ENCODE measurements at places on chromosomes 3 and 15.
A peak's percentile ranks its signal among the peaks of the same experiment; 100 is the strongest.

GRCh38 chr3:100891033-100891432, 102.2 kb downstream of the ABI3BP start:
- DNase-seq: peak; percentile 36

GRCh38 chr15:69668039-69668705, 215.6 kb downstream of the RPLP1 start:
- no peak for DNase-seq

DNA sequence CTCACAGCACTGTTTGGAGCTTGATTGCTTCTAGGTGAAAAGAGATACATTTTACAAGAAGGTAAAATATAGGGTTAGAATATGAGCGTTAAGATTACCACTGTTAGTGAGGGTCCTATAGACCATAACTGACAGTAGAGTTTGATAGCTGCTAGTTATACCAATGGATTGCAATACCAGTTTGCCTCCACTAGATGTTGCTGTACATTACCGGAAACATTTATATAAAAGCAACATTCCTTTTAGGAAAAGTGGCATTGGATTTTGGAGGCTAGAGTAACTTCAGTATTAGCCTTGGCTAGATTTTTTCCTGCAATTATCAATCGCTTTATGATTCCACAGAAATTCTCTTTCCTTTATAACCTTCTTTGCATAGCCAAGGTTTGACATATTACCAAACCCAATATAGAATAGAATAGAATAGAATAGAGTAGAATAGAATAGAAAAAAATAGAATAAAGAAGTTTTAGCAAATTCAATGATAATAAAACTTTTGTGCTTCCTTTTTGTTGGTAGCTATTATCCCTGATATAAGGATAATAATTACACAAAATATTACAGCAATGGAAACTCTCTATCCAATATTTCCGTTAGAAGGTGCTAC, 1093.6 kb upstream of the ALCAM start:
- peak; percentile 26 for DNase-seq

GRCh38 chr3:195131176-195131575, 139.8 kb downstream of the XXYLT1 start:
- no peak for DNase-seq

DNA sequence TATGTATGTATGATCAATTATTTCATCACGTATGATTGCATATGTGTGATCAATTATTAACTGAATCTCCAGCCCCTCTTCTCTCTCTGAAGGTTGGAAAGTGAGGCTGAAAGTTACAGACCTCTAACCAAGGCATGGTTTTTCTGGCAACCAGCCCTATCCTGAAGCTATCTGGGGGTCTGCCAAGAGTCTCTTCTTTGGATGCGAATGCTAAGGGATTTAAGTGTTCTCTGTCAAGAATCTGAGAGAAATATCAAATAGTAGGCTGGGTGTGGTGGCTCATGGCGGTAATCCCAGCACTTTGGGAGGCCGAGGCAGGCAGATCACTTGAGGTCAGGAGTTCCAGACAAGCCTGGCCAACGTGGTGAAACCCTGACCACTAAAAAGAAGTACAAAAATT, 8.1 kb downstream of the NKTR start:
- peak; percentile 48 for DNase-seq

- DNase-seq: no peak
Measured at GRCh38 chr3:194971965-194972364, 286.3 kb downstream of the FAM43A start.

- no peak for DNase-seq
Measured at GRCh38 chr3:61730577-61731231, 169.3 kb downstream of the PTPRG start.

DNA sequence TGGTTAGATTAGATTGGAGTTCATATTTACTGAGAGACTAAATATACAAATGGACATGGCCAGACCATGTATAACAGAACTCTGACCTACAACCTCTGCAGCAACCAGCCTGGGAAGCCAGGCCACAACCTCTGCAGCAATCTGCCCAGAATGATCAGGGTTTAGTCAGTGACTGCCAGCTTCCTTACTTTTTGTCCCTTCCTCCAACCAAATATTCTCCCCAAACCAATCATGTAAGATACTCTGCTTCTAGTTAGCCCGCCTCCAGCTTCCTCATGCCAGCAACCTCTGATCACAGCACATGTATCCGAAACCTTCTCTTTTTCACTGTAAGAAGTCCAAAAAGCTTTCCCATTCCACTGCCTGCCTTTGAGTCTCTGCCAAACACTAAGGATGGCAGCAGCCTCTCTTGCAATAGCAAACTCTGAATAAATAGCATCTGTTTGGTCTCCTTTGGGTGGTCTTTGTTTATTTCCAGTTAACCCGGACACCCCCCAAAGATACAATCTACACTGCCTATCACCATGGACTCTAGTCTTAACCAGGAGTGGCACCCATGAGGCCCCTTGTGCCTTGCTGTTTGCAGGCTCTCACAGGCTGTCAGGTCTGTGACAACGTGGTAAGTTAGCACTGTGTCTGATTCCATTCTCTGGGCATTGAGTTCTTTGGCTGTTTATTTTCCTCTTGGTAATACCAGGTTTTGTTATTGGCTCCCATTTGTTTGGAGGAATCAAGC, 102.2 kb downstream of the ERC2 start:
- no peak for DNase-seq

DNA sequence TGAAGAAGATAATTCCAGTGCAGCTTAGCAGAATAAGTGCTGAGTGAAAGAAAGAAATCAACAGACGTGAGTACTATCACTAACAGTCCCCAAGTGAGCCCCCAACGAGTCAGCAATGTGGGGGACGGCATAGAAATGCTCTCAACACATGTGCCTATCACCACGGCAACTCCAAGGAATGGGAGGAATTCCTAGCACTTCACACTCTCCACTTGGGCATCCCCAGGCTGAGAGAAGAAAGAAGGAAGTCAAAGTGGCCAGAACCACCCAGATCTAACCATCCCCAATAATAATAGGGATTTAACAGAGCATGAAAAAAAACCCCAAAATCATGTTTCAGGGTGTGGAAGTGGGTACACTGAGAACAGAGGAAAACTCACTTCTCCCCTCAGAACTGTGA, 29.3 kb upstream of the CPNE4 start:
- DNase-seq: no peak

DNA sequence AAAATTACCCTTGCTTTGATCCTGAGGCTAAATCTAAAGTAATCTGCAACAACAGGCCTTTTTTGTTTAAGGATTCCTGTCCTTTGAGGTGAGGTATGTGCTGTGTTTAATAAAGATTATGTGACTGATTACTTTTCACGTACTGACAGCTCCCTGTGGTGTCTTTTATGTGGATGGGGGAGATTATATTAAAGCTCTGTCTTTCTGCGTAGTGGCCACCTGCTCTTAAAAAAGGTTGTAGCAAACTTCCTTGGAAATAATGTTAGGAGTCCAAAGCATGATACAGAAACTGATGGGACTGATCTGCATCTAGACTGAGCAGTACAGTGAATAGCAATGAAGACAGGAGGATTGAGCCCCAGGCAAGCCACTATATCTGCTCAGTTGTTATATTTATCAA, 453.0 kb upstream of the GOLIM4 start:
- no peak for DNase-seq

DNA sequence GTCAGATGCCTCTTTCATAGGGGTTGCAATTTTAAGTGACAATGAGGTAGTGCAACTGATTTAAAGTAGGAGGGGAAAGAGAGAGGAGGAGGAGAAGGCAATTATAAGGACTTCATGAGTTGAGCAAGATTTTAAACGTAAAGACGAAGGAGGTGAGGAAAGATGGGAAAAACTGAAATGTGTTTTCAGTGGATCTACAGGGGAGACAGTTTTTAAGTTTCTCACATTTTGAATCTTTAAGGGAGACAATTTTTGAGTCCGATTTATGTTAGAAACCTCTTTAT, 68.7 kb upstream of the LIMD1 start:
- DNase-seq: no peak

GRCh38 chr3:23648326-23648995, 157.3 kb upstream of the UBE2E1 start:
- DNase-seq: peak; percentile 46

DNA sequence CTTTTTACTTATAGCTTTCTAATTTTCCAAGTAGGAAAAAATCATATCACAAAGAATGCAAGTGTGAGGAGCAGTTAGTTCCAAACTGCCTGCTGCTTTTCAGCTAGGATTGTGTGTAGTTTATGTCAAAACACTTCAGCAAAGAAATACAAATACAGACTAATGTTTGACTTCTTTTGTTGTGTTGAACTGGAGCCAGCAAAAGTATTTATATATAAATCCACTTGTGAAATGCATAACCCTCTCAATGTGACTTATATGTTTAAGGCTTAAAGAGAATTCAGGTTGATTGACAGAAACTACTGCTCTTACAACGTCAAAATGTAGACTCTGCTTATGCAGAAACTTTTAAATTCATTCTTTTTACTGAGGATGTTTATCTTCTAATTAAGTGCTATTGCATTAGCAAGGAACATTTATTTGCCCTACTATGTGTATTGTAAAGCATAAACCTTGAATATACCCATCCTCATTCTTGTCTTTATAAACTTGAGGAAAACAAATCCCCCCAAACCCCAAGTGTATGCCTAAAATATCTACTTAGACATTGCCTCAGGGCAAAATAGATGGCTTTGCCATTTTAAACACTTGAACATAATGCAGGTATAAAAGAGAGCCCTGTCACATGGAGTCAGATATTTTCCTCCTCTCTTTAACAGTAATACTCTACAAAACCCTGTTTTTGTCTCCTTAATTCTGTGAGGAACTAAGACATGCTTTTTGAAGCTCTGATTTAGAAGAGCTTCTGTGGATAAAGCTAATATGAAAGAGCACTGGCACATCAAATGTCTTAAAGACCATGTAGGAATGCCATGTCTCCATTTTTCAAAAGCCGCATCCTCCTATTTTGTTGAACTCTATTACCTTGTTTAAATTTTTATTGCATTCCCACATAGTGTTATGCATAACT, 302.8 kb upstream of the TBC1D5 start:
- no peak for DNase-seq

- DNase-seq: no peak
Measured at GRCh38 chr3:119362010-119362409, 67.8 kb downstream of the ARHGAP31 start.

- no peak for DNase-seq
Measured at GRCh38 chr3:20608054-20608738, 422.2 kb upstream of the SGO1 start.

- DNase-seq: no peak
Measured at GRCh38 chr3:139281522-139282196, 62.2 kb upstream of the MRPS22 start.
